Islet precursor cell (in vitro differentiated cells): ENCODE measurements at places on chromosomes 7 and 10.
A peak's percentile ranks its signal among the peaks of the same experiment; 100 is the strongest.

- DNase-seq = no peak
Observed at GRCh38 chr10:132133005-132133404, 53.7 kb upstream of the DPYSL4 start.

- peak; percentile 81 for DNase-seq
Observed at GRCh38 chr7:43583424-43584194, 701 bp downstream of the STK17A start.

- DNase-seq = peak; percentile 63
Observed at GRCh38 chr7:129990403-129991192, 37.8 kb upstream of the UBE2H start.

- DNase-seq = no peak
Observed at GRCh38 chr7:49244543-49244942, 320.2 kb downstream of the CDC14C start.

- DNase-seq = no peak
Observed at GRCh38 chr10:109969760-109970346, 37.9 kb upstream of the ADD3 start.

GRCh38 chr7:28871631-28872030, 86.5 kb downstream of the TRIL start:
- no peak for DNase-seq

GRCh38 chr7:82697897-82698296, 254.3 kb upstream of the CACNA2D1 start:
- DNase-seq = no peak

- peak; percentile 44 for DNase-seq
Observed at GRCh38 chr7:73908123-73908611, 47.2 kb downstream of the TMEM270 start.
